ENCODE measurements at places on chromosomes 7 and 10.

DNA sequence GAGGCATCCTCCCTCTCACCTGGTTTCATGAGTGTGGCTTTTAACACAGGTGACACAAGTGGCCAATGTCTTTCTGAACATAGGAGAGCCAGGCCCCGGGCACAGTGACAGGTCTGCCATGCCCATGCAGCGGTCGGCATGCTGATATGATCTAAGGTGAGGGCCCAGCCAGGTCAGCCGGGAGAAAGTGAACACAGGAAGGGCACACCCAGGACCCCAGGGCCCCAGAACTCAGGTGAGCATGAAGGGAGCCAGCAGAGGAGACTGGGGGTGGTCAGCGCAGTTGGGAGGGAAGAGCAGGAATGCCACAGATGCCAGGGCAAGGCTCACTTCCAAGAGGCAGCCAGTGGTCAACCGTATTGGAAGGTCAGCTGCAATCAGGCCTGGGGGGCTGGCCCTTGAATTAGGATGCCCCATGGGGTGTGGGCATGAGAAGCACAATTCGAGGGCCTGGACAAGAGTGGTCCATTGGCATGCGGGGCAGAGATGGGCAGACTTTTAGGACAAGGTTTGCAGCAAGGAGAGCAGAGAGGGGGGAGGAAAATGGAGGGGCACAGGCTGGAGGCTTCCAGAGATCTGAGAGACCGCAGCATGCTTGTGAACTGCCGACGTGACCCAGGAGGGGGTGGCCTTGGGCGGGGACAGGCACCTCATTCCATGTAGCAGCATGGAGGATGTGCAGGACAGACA is 3.9 kb upstream of the INPP5A start:
- DNase-seq: no peak

DNA sequence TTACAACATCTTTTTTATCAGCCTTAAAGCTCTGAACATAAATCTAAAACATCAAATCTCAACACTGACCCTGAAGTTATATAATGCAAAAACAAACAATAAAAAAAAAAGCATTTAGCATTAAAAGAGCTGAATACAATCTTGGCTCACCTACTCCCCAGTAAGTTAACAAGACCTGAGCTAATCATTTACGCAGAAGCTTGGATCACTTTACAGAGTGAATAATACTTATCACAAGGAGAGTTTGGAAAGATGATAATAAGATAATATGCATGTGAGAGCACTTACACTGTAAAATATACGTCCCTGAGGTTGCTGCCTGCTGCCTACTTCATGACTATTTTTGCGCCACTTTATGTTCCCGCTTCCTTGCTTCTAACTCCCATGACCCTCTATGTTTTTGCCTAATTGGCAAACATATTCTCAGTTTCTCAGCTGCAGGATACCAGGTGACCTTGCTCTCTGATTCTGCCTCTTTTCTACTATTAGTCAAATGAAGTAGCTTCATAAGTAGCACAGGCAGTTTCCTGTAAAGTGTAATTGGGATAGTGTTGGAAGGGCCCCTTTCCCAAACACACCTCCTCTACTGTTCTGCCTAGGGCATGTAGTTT is 333.6 kb downstream of the LRRTM3 start:
- DNase-seq: no peak

DNA sequence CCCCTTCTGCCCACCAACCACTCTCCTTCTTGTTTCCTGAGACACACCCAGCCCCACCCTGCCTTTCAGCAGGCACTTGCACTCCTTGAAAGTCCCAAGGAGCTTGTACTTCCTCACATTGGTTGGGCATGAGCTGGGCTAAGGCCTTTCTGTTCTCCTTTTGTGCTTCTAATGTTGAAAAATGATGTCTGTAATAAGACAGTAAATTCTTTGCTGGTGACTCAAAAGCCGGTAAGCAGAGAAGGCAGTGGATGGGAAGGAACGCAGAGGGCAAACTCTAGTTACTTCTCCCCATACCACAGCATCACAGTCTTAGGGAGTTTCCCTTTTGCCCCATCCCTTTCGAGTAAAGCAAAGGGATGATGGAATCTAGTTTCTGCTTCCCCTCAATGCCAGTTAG is 185.6 kb downstream of the PLXNA4 start:
- DNase-seq: peak; percentile 65

DNA sequence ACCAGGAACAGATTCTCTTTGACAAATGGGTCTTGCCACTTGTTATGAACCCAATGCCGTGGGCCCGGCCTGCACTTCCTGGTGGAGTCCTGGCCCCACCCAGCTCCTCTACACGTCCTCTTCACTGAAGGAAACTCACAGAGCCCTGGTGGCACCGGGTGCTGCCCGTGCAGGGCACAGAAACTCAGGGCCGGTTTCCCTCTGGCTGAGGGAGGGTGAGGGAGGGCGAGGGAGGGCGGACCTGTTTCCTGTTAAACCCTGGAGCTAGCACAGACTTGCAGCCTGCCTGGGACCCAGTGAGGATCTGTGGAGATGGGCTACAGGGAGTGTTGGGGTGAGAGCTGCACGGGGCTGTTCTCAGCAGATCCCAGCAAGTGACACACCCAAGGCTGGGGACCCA is 596.3 kb downstream of the PTPRN2 start:
- DNase-seq: no peak

DNA sequence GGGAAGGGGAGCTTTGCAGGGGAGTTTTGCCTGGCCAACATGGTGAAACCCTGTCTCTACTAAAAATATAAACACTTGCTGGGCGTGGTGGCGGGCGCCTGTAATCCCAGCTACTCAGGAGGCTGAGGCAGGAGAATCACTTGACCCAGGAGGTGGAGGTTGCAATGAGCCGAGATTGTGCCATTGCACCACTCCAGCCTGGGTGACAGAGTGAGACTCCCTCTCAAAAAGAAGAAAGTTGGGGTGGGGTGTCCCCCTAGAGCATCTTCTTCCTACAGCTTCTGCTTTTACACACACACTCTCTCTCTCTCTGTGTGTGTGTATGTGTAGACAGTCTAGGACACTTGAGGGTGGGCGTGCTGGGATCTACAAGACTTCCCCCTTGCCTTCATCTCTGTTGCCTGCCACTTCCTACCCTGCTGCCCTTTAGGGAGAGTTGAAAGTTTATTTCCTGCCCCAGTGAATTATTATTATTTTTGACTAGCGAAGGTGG is 21.7 kb downstream of the PLAU start:
- no peak for DNase-seq

Data from fibroblast of skin of scalp (primary cell).